Stimulated activated CD8-positive, alpha-beta memory T cell treated with anti-CD3 and anti-CD28 coated beads, Interleukin-4, amount 100 ng/mL, for 4 hours (primary cell): ENCODE measurements at places on chromosomes 4 and X.

DNA sequence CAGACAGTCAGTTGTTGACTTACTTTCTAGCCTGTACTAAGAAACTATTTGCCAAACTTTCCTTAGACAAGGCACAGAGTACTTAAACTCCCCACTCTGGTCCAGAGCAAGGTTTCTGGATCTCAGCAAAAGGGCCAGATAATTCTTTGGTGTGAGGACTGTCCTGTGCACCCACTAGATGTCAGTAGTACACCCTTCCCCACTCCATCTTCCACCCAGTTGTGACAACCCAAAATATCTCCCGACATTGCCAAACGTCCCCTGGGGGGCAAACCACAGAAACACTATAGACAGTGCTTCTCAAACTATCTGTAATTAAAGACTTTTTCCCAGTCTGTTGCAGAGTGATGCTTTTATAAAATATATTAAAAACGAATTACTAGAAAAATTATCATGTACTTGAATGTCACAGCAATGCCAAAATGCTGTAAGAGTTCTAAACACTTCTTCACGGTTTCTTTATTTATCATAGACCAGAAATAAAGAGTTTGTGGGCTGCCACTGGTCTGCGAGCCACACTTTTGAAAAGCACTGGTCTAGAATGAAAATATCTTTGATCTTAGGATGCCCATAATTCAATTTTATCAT is 203.5 kb downstream of the PRDM5 start:
- DNase-seq: no peak

GRCh38 chr4:155602351-155603140 is 64.1 kb upstream of the GUCY1A1 start:
- DNase-seq: no peak

DNA sequence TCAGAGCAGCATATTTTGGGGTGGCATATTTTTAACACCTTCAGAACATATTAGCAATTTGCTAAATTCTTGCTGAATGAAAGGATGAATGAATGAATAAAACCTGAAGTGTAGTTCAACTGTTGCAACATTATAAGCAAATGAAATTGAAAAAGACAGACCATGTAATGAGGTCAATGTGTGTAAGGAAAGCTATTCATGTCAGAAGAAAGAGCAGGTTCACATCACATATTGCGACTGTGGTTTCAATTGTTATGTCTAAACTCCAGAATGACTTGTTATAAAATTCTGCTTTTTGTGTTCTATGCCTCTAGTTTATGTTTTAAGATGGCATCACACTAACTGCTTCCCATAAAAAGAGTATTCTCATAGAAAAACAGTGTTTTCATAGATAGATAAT is 32.9 kb upstream of the DSPP start:
- DNase-seq: no peak

GRCh38 chrX:108299101-108299591 is 139.1 kb downstream of the COL4A6 start:
- no peak for DNase-seq

- no peak for DNase-seq
Observed at GRCh38 chr4:25970226-25970675, 56.2 kb downstream of the SMIM20 start.

DNA sequence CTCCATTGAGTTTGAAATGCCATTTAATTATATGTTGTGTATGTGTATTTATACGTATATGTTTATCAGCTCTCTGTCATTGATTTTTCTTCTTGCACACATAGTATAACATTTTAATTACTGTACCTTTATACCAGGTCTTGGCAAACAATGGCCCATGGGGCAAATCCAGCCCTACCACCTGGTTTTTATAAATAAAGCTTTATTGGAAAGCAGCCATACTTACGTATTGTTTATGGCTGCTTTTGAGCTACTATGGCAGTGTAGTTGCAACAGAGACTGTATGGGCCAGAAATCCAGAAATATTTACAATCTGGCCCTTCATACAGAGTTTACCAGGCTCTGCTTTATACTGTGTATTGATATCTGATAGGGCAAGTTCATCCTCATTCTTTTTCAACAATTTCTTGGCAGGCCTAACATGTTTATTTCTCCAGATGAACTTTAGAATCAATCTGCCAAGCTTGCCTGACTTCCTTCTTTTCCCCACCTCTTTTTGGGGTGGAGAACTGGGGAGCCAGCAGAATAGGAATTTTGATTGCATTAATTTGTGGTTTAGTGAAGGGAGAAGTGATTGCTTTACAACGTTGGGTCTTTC is 15.8 kb downstream of the DCUN1D4 start:
- no peak for DNase-seq

- DNase-seq: peak; percentile 71
Observed at GRCh38 chr4:80201252-80202151, 4.2 kb downstream of the PRDM8 start.

DNA sequence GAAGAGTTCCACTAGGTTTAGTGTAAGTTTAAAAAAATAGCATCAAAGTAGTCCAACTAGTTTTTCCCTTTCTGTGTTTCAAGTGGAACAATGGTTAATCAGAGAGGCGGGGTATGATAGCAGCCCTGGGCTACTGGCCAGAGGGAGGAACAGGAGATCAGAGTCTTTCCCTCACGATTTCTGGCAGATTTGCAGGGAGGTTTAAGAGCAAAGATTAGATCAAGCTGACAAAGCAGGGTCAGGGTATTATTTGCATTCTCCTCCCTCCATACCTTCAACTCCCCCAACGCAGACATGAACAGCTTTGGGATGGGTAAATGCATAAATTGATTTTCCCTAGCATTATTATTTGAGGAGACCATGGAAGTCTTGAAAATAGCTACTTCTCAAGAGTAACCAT is 277.6 kb upstream of the DIAPH2 start:
- no peak for DNase-seq

GRCh38 chr4:98891478-98892337 is 37.2 kb downstream of the EIF4E start:
- no peak for DNase-seq

DNA sequence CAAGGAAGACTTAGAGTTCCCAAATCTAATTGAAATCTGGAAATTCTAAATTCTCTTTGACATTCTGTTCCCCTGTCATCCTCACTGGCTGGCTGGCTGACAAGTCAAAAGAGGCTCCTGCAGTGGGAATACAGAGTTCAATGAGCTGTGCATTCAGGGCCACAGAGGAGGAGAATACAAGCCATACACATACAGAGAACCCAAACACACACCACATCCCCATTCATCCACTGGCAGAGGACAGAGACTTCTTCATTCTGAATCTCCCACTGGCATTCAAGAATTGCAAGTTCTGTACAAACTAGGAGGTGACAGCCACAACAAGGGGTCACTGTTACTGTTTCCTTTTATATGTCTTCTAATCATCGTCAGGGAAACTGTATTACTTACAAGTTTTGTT is 49.7 kb downstream of the SAT1 start:
- no peak for DNase-seq

GRCh38 chrX:21958916-21959315 is 18.4 kb downstream of the SMS start:
- DNase-seq: no peak

- no peak for DNase-seq
Observed at GRCh38 chrX:69055193-69055592, 110.1 kb downstream of the PJA1 start.

GRCh38 chrX:100895365-100896075 is 21.4 kb upstream of the NOX1 start:
- no peak for DNase-seq

GRCh38 chrX:19727887-19728648 is 159.3 kb downstream of the SH3KBP1 start:
- no peak for DNase-seq

DNA sequence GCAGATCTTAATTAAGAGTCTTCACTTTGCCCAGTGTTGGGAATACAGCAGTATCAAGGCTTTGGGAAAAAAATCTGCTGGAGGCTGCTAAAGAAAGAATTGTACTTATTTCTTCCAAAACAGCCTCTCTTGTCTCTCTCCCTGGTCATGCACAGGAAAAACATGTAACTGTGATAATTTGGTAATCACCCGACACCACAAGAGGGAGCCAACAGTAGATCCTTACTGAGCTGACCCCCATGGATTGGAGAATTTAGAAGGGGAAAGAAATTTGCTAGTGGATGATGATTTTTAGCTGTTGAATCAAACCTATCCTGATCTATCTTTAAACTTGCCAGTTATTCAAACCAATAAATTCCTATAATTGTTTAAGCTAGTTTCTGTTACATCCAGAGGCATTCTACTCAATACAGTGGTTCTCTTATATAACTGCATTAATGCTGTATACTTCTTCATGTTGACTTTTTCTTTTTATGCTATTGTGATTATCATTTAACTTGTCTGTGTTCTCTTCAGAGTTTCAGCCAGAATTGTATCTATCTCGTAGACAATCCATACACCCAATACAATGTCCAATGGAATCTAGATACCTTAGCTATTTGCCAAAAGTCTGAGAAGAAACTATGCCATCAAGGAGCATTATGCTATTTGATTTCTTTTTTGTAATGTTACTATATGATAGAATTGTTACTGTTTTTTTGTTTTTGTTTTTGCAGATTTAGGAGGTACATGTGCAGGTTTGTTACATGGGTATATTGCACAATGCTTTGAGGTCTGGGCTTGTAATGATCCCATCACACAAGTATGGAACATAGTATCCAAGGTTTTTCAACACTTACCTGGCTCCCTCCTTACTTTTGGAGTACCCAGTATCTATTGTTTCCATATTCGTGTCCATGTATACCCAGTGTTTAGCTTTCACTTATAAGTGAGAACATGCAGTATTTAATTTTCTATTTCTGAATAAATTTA is 31.3 kb upstream of the ARHGEF38 start:
- DNase-seq: no peak

DNA sequence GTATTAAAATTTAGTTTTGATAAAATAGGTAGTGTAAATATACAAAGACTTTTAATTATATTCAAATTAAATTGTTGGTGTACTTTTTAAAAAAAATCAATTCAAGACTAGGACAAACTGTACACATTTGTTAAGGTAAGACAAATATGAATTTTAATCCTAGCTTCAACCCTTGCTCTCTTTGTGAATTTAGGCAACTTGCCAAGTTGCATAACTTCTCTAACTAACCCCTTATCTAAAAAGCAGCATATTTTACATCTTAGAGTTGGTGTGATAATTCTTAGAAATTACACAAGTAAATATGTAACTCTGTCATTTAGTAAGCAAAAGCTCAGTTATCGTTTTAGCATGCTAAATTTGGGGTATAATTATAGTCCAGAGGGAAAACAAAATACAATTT is 78.1 kb upstream of the FSTL5 start:
- no peak for DNase-seq

DNA sequence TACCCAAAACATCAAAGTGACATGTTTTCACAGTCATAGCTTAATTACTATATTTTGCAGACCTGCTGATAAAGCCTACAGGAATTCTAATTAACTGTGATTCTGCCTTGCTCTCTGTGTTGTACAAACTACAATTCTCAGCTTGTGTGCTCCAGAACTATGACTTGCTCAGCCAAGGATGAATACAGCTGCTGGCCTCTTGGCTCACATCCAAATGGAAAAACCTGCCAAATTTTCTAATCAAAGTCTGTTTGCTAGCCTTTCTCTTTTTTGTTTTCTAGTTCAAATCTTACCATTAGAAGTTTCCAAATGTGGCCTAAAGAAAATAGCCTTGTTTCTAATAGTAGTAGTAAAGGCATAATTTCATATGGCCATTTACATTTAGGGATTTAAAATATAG is 1176.8 kb downstream of the FAM133A start:
- DNase-seq: no peak
